ENCODE measurements at places on chromosomes 5 and 9.

- H3K4me1 ChIP-seq, result no peaks in the 10 kb centered on the region
- H3K36me3 ChIP-seq, result no peaks in the 10 kb centered on the region
- peak; percentile 51 for DNase-seq
- H3K27ac ChIP-seq, result no peak overlapping the region
- H3K4me3 ChIP-seq, result no peak overlapping the region
Observed at GRCh38 chr5:97044052-97044451, 98.4 kb downstream of the LIX1 start.

DNA sequence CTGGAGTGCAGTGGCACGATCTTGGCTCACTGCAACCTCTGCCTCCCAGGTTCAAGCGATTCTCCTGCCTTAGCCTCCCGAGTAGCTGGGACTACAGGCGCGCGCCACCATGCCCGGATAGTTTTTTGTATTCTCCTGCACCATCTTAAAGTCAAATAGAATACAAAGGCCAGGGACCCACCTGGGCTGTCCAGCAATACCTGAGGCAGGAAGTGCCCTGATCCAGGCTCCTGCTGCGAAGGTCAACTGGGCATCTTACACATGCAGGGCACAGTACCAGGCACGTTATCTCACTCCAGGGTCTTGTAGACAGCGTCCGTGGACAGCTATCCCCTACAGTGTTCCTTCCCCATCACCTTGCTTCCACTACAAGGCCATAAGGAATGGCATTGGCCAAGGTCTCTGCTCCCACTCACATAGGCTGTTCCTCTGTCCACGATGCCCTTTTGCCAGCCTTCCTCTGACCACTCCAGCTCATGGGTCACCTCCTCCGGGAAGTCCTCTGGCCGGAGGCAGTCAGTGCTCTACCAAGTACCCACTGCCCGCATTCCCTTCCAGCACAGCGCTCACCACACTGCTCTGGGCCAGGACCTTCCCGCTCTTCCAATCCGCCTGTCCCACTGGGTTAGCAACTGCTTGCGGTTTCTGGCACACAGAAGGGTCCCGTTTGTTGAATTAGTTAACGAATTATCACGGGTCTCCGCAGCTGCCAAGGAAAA lies 978 bp downstream of the P4HA2 start:
- H3K4me3 ChIP-seq, result peak overlapping the region; percentile 74
- no peaks in the 10 kb centered on the region for H3K27me3 ChIP-seq
- peaks cover 42% of the 10 kb centered on the region for H3K4me1 ChIP-seq
- H3K27ac ChIP-seq, result no peak overlapping the region
- no peak for DNase-seq

- H3K4me1 ChIP-seq, result no peaks in the 10 kb centered on the region
- H3K36me3 ChIP-seq, result peaks cover 5% of the 10 kb centered on the region
Observed at GRCh38 chr9:34675048-34675714, 12.7 kb upstream of the CCL27 start.

DNA sequence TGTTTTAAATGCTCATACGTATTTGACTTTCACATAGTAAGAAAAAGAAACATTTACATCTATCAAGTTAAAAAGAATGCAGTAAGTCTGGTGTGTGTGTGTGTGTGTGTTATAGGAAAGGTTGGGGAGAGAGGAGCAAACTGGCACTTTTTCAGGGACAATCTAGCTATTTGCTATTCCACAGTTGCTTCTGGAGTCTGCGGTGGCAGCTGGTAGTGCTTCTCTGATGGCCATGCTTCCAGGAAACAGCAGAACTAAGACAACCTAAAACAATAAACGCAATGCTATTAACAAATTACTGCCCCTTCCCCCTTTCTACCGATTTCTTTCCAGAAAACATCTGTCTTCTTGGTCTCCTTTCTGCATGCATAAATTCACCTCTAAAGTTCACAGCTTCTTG lies 70.0 kb upstream of the CDH10 start:
- no peak for DNase-seq
- H3K4me3 ChIP-seq, result no peak overlapping the region
- no peaks in the 10 kb centered on the region for H3K27me3 ChIP-seq
- no peak overlapping the region for H3K27ac ChIP-seq

DNA sequence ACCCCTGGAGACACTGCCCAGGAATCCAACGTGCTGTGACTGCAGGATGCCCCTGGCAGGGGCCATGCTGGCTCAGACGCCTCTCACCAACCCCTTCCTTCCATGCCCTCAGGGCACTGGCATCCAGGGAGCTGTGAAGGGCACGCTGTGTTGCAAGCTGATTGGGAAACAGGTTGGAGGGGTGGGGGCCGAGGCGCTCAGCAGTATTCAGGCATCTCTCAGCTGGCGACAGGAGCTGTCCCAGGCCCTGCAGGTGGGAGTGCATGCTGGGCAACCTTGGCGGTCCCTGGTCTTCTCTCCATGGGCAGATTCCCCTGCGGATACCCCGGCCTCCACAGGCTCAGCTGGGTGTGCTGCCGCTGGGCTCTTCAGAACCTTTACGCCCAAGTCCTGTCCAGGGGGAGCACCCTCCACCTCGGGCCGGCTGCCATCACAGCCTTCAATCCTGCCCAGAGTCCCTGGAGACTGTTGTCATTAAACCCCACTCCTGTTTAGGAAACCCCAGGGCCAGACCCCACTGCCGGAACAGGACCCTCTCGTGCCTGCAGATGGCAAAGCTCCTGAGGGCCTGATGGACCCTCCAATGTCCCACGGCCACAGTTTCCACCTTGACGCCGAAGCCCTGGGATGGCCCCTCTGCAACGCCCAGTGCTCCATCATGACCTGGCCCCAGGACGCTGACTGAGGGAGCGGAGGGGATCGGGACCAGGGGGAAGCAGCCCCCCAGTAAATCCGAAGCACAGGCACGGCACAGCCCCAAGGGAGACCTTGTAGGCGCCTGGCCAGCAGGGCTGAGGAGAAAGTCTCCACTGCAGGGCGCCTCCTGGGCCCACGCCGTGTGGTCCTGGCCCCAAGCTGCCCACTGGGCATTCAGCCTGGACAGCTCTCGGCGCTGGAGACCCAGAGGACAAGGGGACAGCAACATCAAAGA lies 9.3 kb downstream of the TPPP start:
- H3K4me3 ChIP-seq, result no peak overlapping the region
- no peaks in the 10 kb centered on the region for H3K36me3 ChIP-seq
- no peaks in the 10 kb centered on the region for H3K4me1 ChIP-seq
- no peaks in the 10 kb centered on the region for H3K27me3 ChIP-seq
- DNase-seq, result peak; percentile 88

GRCh38 chr9:132187121-132187620 lies 25.3 kb downstream of the NTNG2 start:
- H3K4me1 ChIP-seq, result no peaks in the 10 kb centered on the region
- H3K27ac ChIP-seq, result no peak overlapping the region
- no peak for DNase-seq
- peaks cover 1% of the 10 kb centered on the region for H3K36me3 ChIP-seq
- no peak overlapping the region for H3K4me3 ChIP-seq

DNA sequence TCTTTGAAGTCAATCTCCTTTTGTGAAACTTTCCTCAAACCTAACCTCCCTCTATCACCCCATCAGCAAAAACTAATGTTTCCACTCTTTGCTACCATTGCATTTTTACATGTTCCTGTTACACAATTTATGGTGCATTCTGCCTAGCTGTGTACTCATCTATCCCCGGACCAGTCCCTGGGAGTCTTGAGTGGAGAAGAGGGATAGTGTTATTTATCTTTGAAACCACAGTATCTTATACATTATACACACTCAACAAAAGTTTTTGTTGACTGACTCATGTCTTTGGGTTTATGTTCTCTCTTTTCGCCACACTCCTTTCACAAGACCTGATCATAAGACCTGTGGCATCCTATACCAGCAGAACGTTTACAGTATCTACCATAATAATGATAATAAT lies 26.4 kb downstream of the TNFAIP8 start:
- peaks cover 7% of the 10 kb centered on the region for H3K36me3 ChIP-seq
- peaks cover 29% of the 10 kb centered on the region for H3K4me1 ChIP-seq
- H3K27ac ChIP-seq, result no peak overlapping the region
- peak; percentile 58 for DNase-seq

- H3K27me3 ChIP-seq, result no peaks in the 10 kb centered on the region
- no peak overlapping the region for H3K27ac ChIP-seq
- no peak overlapping the region for H3K4me3 ChIP-seq
- no peak for DNase-seq
- no peaks in the 10 kb centered on the region for H3K4me1 ChIP-seq
- H3K36me3 ChIP-seq, result no peaks in the 10 kb centered on the region
Observed at GRCh38 chr5:163548649-163549048, 43.2 kb downstream of the MAT2B start.

- no peaks in the 10 kb centered on the region for H3K27me3 ChIP-seq
- H3K36me3 ChIP-seq, result peaks cover 4% of the 10 kb centered on the region
- H3K27ac ChIP-seq, result peak overlapping the region; percentile 5
- H3K4me3 ChIP-seq, result no peak overlapping the region
- peaks cover 30% of the 10 kb centered on the region for H3K4me1 ChIP-seq
Observed at GRCh38 chr9:27151693-27152404, 42.8 kb downstream of the TEK start.

DNA sequence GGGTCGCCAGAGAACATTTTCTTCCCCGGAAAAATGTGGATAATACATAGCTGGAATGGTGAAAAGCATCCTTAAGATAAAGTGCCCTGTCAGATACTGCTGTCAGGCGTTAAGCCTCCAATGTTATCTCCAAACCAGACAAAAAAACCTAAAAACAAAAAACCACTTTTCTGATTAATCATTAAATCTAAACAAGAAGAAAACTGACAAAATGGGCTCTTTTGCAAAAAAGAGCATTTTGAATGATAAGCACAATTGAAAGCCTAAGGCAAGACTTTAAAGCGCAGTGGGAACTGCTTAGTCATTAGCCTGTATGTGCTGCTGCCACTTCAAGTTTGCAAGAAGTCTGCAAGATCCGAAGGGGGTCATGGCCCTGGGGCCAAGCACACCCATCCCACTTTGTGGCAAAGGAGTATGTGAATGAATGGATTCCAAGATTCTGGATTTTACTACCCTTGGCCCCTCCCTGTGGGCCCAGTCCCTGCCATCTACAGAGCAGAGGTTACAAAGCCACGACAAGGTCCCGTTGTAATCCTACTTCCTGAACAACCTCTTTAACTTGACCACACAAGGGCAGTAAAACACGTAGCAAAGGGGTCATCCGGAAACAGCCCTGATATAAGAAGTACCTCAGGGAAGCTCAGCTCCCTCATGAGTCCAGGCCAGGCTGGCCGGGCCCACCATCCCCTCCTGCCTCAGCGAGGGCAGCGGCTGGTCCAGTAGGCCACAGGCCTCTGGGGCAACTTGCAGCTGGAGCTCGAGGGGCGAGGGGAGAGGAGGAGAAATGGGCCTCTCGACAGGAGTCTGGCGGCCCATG lies 29.7 kb downstream of the SHB start:
- no peak overlapping the region for H3K4me3 ChIP-seq

DNA sequence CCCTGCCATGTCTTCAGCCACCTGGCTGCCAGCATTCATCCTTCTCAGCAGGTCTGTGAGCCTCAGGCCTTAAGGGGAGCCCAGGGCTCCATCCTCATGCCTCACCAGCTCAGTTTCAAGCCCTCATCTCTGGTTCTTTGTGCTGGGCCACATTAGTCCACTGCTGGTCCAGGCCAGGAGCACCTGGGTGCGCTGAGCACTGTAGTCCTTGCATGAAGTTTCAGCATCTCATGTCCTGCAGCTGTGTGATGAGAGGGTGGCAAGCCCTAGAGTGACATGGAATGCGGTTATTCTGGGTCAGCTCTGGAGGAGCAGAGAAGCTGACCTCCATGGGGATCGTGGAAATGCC lies 42.7 kb downstream of the COL5A1 start:
- DNase-seq, result no peak
- no peak overlapping the region for H3K27ac ChIP-seq
- H3K27me3 ChIP-seq, result no peaks in the 10 kb centered on the region

GRCh38 chr5:14191325-14191724 lies 48.2 kb downstream of the TRIO start:
- H3K4me1 ChIP-seq, result peaks cover 55% of the 10 kb centered on the region
- H3K27ac ChIP-seq, result peak overlapping the region; percentile 98
- no peak for DNase-seq
- H3K36me3 ChIP-seq, result peaks cover 5% of the 10 kb centered on the region

- H3K27me3 ChIP-seq, result no peaks in the 10 kb centered on the region
- DNase-seq, result no peak
- H3K4me1 ChIP-seq, result no peaks in the 10 kb centered on the region
- H3K27ac ChIP-seq, result no peak overlapping the region
Observed at GRCh38 chr9:108241384-108242073, 614.3 kb downstream of the ACTL7B start.

GRCh38 chr9:35518981-35519679 lies 29.2 kb downstream of the RUSC2 start:
- H3K27me3 ChIP-seq, result no peaks in the 10 kb centered on the region
- peak; percentile 62 for DNase-seq
- H3K4me1 ChIP-seq, result peaks cover 46% of the 10 kb centered on the region
- H3K27ac ChIP-seq, result peak overlapping the region; percentile 89
